NCI-H2029 (cell line): ENCODE measurements at places on chromosomes 11 and 22.

DNA sequence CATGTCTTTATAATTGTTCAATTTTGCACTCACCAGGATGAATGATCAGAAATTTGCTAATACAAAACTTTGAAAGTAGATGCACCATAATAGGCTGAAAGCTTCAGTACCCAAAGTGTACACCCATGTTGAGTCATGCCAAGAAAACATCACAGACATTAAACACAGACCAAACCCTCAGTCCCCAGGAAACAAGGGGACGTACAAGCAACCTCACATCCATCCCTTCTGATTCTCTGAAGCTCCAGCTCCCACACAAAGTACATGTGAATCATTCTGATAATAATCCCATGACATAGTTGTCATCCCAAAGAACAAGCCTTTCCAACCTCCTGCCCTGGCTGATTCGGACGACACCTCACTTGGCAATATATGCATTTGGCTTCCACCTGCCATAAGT is 183.8 kb downstream of the SNX19 start:
- no peak for DNase-seq

GRCh38 chr11:10653261-10653660 is 40.3 kb downstream of the IRAG1 start:
- DNase-seq = no peak

DNA sequence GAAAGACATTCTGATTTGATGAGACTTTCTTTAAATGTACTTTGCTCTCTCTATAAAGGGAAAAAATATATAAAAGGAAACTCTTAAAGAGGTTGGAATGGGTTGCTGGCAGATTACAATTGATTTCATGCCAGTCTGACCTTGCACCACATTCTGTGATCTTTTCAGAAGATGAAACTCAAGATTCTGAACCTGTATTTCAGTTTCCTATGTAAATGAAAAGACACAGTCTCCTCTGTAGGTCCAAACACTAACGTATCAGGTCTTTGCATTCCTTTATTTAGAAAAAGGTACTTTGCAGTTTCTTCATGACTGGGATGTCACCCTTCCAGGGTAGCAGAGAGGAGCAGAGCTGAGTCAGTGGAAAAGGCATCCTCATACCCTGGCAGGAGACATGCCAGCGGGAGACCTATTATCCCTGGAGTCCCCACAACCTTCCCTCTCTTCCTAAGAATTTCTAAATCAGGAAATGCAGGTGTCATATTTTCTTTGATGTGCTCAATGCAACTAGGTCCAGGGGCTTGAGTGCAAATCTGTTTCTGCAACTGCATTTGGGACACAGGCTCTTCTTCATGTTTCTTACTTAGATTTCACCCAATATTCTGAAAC is 282.6 kb downstream of the CADM1 start:
- no peak for DNase-seq

GRCh38 chr11:117794772-117795629 is 2.0 kb downstream of the DSCAML1 start:
- DNase-seq = no peak
